ENCODE measurements at places on chromosomes 6 and 20. TPM values are rescaled to one million over a fixed set of nuclear protein-coding genes. Genes with fewer than 3 reads are reported as not detected.

GRCh38 chr6:37314487-37315156, 39.2 kb upstream of the RNF8 start:
- DNase-seq, result peak; percentile 76
- H3K27me3 ChIP-seq, result no peaks in the 10 kb centered on the region
- no peaks in the 10 kb centered on the region for H3K4me1 ChIP-seq
- H3K27ac ChIP-seq, result no peak overlapping the region

DNA sequence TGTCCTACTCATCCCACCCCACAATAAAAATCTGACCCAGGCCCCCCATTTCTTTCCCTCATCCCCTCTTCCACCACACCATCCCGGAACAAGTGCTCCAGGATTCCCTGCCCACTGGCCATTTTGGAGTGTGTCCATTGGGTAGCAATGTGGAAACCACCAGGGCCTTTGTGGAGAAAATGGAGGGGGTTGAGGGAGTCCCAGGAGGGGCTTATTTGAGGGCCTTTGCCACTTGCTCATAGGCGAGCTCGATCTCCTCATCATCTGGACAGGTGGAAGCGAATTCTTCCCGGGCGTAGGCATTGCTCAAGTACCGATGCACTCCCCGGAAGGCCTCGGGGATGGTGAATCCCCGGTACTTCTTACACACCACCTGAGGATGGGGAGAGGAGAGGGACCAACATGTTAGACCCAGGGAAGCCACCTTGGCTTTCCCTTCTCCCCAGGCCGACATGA, 1.6 kb upstream of the DDAH2 start:
- H3K27ac ChIP-seq, result no peak overlapping the region
- H3K27me3 ChIP-seq, result no peaks in the 10 kb centered on the region
- peaks cover 50% of the 10 kb centered on the region for H3K4me1 ChIP-seq
- no peak overlapping the region for H3K4me3 ChIP-seq
- DNase-seq, result no peak

DNA sequence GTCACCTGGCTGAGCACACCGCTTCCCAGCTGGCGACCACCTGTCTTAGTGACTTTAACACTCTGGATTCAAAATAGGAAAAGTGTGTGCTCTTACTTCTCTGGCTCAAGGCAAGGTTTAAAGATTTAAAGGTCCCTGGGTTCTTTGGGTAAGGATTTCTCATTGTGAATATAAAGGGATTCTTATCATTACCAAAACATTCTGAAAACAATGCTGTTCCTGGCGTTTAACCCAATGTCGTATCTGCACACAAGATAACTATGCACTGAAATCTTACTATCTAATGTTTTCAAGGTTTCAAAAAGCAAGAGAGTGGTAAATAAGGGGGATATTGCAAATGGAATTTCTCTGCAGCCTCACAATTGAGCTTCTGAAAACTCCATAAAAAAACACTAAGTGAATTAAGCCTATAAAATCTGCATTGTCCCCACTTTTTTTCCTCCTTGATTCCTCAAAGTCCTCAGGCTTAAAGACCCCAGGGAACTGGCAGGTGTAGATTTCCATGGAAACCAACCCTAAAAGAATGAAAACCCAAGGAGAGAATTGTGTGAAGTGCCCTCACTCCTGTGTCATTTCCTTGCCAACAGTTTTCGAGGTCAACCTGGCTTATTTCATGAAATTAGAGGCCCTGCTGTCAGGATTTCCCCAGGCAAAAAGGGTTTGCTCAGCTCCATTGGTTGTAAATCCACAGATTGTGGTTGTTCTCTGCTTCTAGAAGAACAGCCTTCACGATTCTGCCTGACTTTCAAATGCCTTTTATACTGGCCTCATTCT, 44.0 kb downstream of the BMP2 start:
- H3K36me3 ChIP-seq, result no peaks in the 10 kb centered on the region
- no peak overlapping the region for H3K4me3 ChIP-seq
- DNase-seq, result no peak
- no peaks in the 10 kb centered on the region for H3K4me1 ChIP-seq

DNA sequence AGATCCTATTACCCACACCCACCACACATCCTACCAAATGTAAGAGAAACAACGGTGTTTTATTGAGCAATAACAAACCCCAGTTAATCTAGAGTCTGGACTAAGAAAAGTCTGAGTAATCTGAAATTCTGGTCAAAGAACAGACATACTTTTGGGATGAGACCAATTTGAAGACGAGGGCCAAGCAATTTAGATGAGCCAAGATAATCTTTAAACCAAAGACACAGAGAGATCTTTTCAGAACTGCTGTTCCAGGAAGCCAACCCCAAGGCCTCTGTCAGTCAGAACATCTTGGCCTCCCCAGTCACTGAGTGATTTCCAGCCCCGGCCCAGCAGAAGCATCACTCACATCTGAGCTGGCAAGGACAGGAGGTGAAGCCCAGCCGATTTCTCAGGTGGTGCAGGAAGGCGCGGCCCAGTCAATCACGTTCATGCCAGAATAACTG, 118.5 kb upstream of the SYNDIG1 start:
- H3K4me1 ChIP-seq, result no peaks in the 10 kb centered on the region
- 0 out of 2 replicates have a peak, but pooled peaks cover 4% of the 10 kb centered on the region for H3K27me3 ChIP-seq
- no peaks in the 10 kb centered on the region for H3K36me3 ChIP-seq
- H3K27ac ChIP-seq, result no peak overlapping the region

DNA sequence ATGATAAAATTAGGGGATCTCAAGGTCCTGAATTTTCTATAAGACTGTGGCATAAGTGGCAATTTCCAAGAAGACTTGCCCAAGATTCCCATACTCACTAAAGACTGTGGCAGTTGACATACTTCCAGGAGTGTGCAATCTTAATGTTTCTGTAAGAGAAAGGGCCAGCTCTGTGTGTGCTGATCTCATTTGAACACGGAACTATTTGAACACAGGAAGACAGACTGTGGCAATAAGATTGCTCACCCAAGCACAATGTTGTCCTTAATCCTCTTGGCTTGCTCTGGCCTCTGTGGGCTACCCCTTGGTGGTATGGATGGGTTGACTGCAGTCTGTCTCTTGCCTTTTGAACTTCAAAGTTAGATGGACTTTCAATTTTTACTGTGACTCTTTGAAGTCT, 151.4 kb downstream of the PHF3 start:
- peaks cover 5% of the 10 kb centered on the region for H3K4me1 ChIP-seq
- no peak for DNase-seq
- no peak overlapping the region for H3K4me3 ChIP-seq
- H3K36me3 ChIP-seq, result no peaks in the 10 kb centered on the region
- no peaks in the 10 kb centered on the region for H3K27me3 ChIP-seq

DNA sequence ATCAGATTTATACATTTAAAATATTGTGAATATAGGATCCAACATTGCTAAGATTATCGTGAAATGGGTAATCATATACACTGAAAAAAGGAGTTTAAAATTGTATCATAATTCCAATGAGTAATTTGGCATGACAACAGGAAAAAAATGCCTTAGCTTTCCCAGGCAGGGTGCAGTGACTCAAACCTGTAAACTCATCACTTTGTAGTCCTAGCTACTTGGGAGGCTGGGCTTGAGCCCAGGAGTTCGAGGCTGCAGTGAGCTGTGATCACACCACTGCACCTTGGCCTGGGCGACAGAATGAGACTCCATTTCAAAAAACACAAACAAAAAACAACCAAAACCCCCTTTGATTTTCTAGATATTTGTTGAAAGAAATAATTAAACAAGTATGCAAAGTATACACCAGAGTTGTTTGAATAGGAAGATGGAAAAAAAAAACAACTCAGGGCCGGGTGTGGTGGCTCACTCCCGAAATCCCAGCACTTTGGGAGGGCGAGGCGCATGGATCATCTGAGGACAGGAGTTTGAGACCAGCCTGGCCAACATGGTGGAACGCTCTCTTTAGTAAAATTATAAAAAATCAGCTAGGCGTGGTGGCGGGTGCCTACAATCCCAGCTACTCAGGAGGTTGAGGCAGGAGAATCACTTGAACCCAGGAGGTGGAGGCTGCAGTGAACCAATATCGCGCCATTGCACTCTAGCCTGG, 98.7 kb downstream of the TRERF1 start:
- no peaks in the 10 kb centered on the region for H3K27me3 ChIP-seq
- H3K27ac ChIP-seq, result no peak overlapping the region
- H3K4me1 ChIP-seq, result peaks cover 36% of the 10 kb centered on the region
- H3K4me3 ChIP-seq, result no peak overlapping the region
- DNase-seq, result no peak

GRCh38 chr6:125182237-125183008, 28.9 kb downstream of the TPD52L1 start:
- DNase-seq, result no peak
- no peaks in the 10 kb centered on the region for H3K4me1 ChIP-seq
- no peak overlapping the region for H3K4me3 ChIP-seq
- no peak overlapping the region for H3K27ac ChIP-seq

DNA sequence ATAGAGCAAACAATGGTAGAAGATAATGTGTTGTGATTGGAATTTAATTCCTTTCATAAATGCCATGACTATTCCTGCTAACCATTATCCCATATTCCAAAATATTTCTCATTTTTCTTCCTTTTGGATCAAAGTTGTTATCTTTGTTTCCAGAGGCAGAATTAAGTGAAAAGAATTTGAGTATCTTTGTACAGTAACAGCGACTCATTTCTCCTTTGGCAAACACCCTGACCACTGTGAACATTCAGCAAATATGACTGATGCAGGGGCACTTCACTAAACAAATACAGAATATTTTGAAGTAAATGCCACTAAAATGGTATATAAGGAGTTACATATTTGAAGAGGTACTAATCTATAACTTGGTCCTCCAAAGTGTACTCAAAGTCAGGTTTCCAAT, 105.0 kb upstream of the LAMP5 start:
- H3K27ac ChIP-seq, result no peak overlapping the region
- H3K4me3 ChIP-seq, result no peak overlapping the region
- no peaks in the 10 kb centered on the region for H3K4me1 ChIP-seq
- no peaks in the 10 kb centered on the region for H3K27me3 ChIP-seq
- DNase-seq, result no peak
- no peaks in the 10 kb centered on the region for H3K36me3 ChIP-seq

- no peaks in the 10 kb centered on the region for H3K27me3 ChIP-seq
- no peak for DNase-seq
- H3K27ac ChIP-seq, result no peak overlapping the region
- H3K36me3 ChIP-seq, result no peaks in the 10 kb centered on the region
- no peaks in the 10 kb centered on the region for H3K4me1 ChIP-seq
Observed at GRCh38 chr20:55656231-55656775, 349.0 kb downstream of the CBLN4 start.

DNA sequence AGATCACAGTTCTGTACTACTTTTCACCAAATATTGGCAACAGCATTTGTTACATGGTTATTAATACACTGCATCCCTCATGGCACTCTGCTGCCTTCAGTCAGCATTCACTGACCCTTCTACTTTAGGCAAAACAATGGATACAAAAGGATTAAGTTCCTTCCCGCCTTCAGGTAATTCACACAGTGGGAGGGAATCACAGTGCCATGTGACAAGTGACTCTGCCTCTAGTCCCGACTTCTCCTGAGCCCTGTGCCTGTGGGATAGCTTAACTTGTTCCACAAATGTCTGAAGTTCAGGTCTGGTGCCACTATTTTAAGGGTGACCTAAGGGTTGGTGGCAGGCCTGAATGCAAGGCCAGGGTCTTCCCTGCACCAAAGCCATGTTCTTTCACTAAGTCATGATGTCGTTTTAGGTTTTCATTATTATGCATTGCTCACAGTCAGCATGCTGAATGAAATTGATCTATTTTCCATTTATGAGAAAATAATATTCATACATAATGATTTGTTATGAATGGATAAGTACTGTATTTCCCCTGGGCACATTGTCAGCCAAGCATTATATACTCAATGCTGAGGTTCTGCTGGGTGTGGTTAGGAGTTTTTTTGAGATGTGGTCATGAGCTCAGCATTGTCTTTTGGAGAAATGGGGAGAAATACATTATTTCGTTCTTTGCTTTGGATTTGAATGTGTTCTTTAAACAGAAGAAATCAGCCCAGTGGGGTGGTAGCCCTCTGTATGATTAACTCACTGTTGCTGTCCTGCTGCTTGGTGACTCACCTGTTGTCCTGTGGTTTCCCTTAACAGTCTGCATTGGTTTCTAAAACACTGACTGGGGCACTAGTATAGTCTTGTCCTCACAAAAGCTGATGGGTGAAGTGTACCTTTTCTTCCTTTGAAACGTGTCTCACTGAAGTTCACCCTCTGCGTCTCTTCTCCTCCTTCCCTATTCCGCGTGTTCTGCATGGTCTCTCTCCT, 66.4 kb downstream of the AFDN start:
- H3K4me3 ChIP-seq, result no peak overlapping the region
- H3K4me1 ChIP-seq, result no peaks in the 10 kb centered on the region
- no peak overlapping the region for H3K27ac ChIP-seq
- no peaks in the 10 kb centered on the region for H3K27me3 ChIP-seq

DNA sequence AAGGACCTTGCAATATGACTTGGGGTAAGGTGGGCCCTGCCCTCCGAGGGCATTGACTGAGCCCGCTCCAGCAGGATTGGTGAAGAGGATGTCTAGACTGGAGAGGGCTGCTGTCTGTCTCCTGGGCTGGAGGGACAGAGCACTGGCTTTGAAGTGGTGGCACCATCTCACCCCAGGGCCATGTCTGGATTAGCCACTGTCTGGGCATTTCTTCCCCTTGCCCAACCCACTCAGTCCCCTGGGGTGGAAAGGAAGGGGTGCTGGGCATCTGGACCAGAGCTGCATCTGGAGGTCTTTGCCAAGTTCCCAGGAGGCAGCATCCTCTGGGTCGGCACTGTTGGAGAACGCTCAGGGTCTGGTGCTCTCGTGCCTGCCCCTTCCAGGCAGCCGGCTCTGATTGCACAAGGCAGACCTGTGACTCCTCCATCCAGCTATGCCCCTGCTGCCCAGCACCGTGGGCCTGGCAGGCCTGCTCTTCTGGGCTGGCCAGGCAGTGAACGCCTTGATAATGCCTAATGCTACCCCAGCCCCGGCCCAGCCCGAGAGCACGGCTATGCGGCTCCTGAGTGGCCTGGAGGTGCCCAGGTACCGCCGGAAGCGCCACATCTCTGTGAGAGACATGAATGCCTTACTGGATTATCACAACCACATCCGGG, at the start of gene R3HDML:
Gene R3HDML, plus strand, starts transcription at position 319 of the 656 bp plus-strand sequence. Its CDS starts 115 bp downstream, at position 434.
- H3K27me3 ChIP-seq, result no peaks in the 10 kb centered on the region
- no peak for DNase-seq
- no peak within 1 kb of the TSS for H3K27ac ChIP-seq
- no peaks in the 10 kb centered on the region for H3K36me3 ChIP-seq
- H3K4me1 ChIP-seq, result no peaks in the 10 kb centered on the region

GRCh38 chr6:44955145-44955544, 373.0 kb upstream of the RUNX2 start:
- H3K36me3 ChIP-seq, result no peaks in the 10 kb centered on the region
- H3K4me1 ChIP-seq, result no peaks in the 10 kb centered on the region
- DNase-seq, result no peak
- no peak overlapping the region for H3K4me3 ChIP-seq
- no peak overlapping the region for H3K27ac ChIP-seq
- H3K27me3 ChIP-seq, result no peaks in the 10 kb centered on the region

Gene KCNG1
- total RNA-seq, result not detected

Gene STX7
- 39.7 TPM for total RNA-seq

Gene IL20RA
- total RNA-seq, result not detected

Gene FOXQ1
- total RNA-seq, result not detected

Gene JPH2
- total RNA-seq, result not detected

Gene PROKR2
- not detected for total RNA-seq

Gene TREML1
- total RNA-seq, result not detected

Gene HAO1
- total RNA-seq, result not detected

Gene ZNF165
- 0.26 TPM for total RNA-seq

Gene MYB
- total RNA-seq, result 11.8 TPM

Gene HNF4A
- total RNA-seq, result not detected

Gene NHLRC1
- not detected for total RNA-seq

Gene ZKSCAN3
- total RNA-seq, result 5.1 TPM

Gene SAMD3
- not detected for total RNA-seq
